Memory B cell (primary cell): ENCODE measurements at places on chromosomes 2 and 18.

GRCh38 chr2:1493431-1494126 lies 80.3 kb downstream of the TPO start:
- H3K27me3 ChIP-seq = no peaks in the 10 kb centered on the region
- no peak for DNase-seq
- H3K4me3 ChIP-seq = no peak overlapping the region
- no peaks in the 10 kb centered on the region for H3K36me3 ChIP-seq
- H3K27ac ChIP-seq = no peak overlapping the region

DNA sequence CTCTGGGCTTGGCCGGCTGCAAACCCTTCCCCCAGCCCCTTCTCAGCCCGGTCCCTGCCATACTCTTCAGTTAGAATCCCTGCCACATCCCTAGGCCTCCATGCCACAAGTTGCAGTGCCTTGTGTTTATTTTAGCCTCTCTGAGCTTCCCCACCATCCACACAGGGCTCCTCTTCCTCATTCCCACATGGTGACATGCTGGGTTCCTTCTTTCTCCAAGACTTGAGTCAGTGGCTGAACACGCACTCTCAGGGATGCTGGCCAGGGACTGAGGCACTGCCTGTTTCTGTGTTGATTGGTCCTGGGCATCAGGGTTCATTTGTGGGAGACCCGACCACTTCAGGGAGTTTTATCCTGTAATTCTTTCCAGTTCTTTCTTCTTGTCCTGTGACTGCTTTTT lies 56.3 kb downstream of the KCNS3 start:
- H3K27ac ChIP-seq = no peak overlapping the region
- no peaks in the 10 kb centered on the region for H3K4me1 ChIP-seq
- H3K27me3 ChIP-seq = peaks cover 21% of the 10 kb centered on the region
- H3K36me3 ChIP-seq = peaks cover 2% of the 10 kb centered on the region
- no peak overlapping the region for H3K4me3 ChIP-seq
- DNase-seq = no peak

- H3K27me3 ChIP-seq = no peaks in the 10 kb centered on the region
- DNase-seq = no peak
- no peak overlapping the region for H3K4me3 ChIP-seq
- peaks cover 34% of the 10 kb centered on the region for H3K36me3 ChIP-seq
- no peak overlapping the region for H3K27ac ChIP-seq
- no peaks in the 10 kb centered on the region for H3K4me1 ChIP-seq
Observed at GRCh38 chr2:27640722-27641245, 11.9 kb downstream of the GPN1 start.

DNA sequence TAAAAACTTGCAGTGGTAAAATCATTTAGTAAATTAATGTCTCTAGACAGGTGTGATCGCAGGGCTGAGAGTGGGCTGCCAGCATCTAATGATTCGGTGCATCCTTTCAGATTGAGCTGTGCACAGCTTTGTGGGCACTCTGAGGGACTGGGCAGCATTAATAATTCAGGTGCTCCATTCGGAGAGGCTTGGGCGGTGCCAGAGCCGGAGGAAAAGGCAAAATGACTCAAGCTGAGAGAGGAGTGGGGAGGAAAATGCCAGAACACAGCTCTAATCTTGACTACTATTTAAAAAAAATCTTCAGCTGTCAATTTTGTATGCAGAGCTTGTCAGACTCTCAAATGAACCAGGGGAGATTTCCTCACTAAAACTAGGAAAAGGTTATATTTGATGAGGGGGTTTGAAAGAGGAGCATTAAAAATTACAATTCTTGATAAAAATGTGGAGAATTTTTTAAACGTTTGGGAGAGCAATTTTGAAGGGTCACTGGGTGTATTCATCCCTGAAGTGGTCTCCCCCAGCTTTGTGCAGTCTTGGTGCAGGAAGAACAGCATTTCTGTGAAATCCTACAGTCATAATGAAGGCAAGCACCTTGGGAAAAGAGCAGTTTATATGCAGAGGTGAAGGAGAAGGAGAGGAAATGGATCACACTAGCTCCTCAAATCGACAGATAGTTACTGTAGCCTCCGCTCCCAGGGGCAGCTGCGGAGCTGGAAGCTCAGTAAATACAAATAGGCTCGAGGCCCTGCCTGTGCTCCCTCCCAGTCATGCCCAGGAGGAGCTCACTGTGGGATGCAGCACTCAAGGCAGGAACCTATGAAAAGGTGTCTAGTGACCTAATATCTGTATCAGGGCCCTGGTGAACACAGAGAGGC lies 535.4 kb upstream of the RAB6C start:
- no peak for DNase-seq
- H3K4me3 ChIP-seq = no peak overlapping the region
- H3K27me3 ChIP-seq = peaks cover 10% of the 10 kb centered on the region
- H3K4me1 ChIP-seq = no peaks in the 10 kb centered on the region
- no peaks in the 10 kb centered on the region for H3K36me3 ChIP-seq

- H3K36me3 ChIP-seq = no peaks in the 10 kb centered on the region
- H3K4me1 ChIP-seq = peaks cover 3% of the 10 kb centered on the region
- peaks cover 14% of the 10 kb centered on the region for H3K27me3 ChIP-seq
- DNase-seq = no peak
Observed at GRCh38 chr2:131413785-131414184, 49.8 kb upstream of the RAB6D start.

DNA sequence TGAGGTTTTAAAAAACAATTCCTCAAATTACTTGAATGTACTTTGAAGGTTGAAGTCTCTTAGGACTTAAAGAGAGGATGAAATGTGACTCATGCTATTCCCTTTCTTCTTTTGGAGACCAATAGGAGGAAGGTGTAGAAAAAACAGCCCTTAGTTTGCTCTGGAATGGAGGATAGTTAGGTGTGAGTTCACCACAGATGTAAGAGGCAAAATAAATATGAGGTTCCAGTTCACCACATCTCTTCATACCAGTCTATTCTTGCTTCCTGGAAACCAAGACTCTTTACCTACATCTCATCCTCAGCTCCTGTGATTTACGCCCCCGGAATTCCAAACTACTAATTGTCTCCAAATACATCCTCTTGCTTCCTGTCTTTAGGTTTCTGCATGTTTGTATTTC lies 77.5 kb upstream of the TTC21B start:
- H3K27me3 ChIP-seq = peaks cover 5% of the 10 kb centered on the region
- no peaks in the 10 kb centered on the region for H3K4me1 ChIP-seq
- no peak overlapping the region for H3K4me3 ChIP-seq
- DNase-seq = no peak
- no peak overlapping the region for H3K27ac ChIP-seq

DNA sequence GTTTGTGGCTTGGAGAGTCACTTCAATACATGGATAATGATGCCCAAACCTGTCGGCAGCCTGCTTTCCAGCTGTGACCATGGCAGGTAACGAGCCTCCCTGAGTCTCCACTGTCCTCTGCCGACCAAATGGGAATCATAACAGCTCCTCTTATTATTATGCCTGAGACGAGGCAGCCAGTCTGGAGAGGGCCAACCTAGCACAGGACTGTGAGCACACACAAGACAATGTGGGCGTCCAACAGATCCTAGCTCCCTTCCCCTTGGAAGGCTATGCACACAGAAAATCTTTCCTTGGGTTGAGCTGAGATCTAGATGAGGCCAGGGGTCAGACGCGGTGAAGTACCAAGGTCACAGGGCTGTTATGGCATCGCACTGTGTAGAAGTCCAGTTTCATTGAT lies 890 bp upstream of the SLC4A3 start:
- no peak overlapping the region for H3K27ac ChIP-seq
- no peak for DNase-seq
- peak overlapping the region; percentile 73 for H3K4me3 ChIP-seq
- no peaks in the 10 kb centered on the region for H3K36me3 ChIP-seq
- H3K27me3 ChIP-seq = peaks cover 34% of the 10 kb centered on the region

DNA sequence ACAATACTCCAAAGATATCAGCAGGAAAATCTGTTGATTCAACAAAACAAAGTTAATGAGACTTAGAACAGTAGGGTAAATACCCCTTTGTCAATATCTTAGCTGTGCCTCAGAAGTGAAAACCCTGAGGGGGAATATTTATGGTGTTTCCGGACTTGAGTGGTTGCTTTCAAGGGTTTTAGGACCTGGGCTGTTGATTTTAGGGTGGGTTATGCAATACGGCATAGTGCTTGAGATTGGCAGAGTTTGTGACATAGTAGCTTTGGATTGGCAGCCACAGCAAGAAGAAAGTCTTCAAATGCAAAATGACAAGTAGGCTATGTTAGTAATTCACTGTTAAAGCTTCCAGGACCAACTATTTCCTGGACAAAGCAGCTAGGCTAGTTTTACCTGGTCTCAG lies 826.3 kb upstream of the CDH2 start:
- H3K27me3 ChIP-seq = no peaks in the 10 kb centered on the region
- no peak overlapping the region for H3K27ac ChIP-seq
- no peaks in the 10 kb centered on the region for H3K4me1 ChIP-seq
- no peaks in the 10 kb centered on the region for H3K36me3 ChIP-seq
